Large intestine (tissue), 12 donors: ENCODE measurements at places on chromosomes 5 and 9.

DNA sequence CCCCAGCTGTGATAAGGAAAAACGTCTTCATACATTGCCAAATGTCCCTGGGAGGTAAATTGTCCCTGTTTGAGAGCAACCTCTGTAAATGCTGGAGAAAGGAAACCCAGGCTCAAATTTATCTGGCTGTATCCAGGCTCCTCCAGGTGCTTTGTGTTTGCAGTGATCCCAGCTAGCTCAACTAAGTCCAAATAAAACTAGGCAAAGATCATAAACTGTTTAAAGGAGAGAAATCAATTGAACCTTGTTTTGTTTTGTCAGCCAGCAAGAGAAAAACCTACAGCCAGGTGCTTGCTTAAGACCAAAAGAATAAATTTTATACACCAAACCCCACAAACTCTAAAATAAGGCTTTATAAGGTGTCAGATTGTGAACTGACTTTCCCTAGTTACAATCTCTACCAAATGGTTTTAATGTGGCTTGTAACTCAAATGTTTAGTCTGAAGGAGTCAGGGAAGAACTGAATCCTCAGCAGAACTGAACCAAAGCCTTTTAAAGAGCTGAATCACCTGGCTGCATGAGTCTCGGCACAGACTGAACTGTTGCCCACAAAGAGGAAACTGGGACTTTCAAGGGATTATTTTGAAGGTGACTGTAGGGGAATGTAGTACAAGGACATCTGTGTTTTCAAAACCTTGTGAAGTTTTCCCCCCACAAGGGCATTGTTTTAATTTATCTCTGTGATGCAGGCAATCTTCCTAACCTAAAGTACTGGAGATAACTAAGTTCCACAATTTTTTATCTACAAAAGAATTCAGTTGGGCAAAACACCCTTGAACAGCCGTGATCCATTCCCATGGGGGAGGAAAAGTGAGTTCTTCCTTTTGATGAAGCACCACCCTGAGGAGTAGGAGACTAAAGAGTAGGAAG is 201.7 kb upstream of the TARS1 start:
- H3K27ac ChIP-seq, result no peak overlapping the region
- no peaks in the 10 kb centered on the region for H3K27me3 ChIP-seq
- no peaks in the 10 kb centered on the region for H3K36me3 ChIP-seq
- no peak overlapping the region for H3K4me3 ChIP-seq
- H3K4me1 ChIP-seq, result no peaks in the 10 kb centered on the region

- no peak overlapping the region for H3K27ac ChIP-seq
- H3K4me3 ChIP-seq, result no peak overlapping the region
- peaks cover 38% of the 10 kb centered on the region for H3K27me3 ChIP-seq
- DNase-seq, result no peak
- H3K36me3 ChIP-seq, result no peaks in the 10 kb centered on the region
Observed at GRCh38 chr9:36891341-36891811, 142.7 kb downstream of the PAX5 start.

- no peaks in the 10 kb centered on the region for H3K27me3 ChIP-seq
- no peak for DNase-seq
- H3K4me3 ChIP-seq, result no peak overlapping the region
- no peaks in the 10 kb centered on the region for H3K36me3 ChIP-seq
Observed at GRCh38 chr5:64514612-64515011, 8.8 kb downstream of the RGS7BP start.

- H3K4me3 ChIP-seq, result no peak overlapping the region
- H3K4me1 ChIP-seq, result no peaks in the 10 kb centered on the region
- no peak overlapping the region for H3K27ac ChIP-seq
- peaks cover 10% of the 10 kb centered on the region for H3K36me3 ChIP-seq
Observed at GRCh38 chr9:112711050-112711689, 6.7 kb downstream of the INIP start.

DNA sequence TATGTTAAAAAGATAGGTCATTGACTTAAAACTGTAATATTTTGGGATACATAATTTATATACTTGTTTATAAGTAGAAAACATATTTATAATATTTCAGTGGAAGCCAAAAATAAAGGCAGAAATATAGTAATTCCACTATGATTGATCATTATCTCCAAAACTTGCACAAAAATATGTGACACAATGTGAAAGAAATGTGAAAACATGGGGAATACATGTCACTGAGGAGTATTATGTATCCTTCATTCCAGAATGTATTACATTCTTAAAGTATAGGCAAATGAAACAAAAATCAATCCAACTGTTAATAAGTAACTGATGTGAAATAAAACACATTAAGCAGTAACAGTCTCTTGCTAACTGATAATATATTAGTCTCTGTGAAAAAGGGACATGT is 236.7 kb downstream of the CDH18 start:
- no peaks in the 10 kb centered on the region for H3K36me3 ChIP-seq
- no peaks in the 10 kb centered on the region for H3K27me3 ChIP-seq
- H3K27ac ChIP-seq, result no peak overlapping the region

DNA sequence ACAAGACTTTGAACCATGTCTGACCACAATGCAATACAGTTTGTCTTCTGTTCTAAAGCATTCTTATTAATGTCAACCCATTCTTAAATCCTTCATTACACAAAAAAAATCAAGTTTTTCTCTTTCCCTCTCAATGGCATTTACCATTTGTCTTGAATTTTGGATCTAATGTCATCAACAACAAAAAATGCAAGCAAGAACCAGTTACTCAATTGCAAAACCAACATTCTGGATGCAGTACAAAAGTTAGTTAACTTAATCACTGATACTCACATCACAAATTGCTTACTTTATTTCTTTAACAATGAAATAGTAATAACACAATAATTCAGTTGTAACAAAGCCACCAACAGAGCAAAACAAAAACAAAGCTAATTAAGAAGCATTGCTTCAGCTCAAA is 6.0 kb downstream of the C9orf40 start:
- DNase-seq, result no peak
- no peak overlapping the region for H3K27ac ChIP-seq
- no peaks in the 10 kb centered on the region for H3K27me3 ChIP-seq
- H3K4me3 ChIP-seq, result no peak overlapping the region

- no peak overlapping the region for H3K4me3 ChIP-seq
- no peak overlapping the region for H3K27ac ChIP-seq
- DNase-seq, result no peak
- no peaks in the 10 kb centered on the region for H3K4me1 ChIP-seq
- H3K27me3 ChIP-seq, result no peaks in the 10 kb centered on the region
- no peaks in the 10 kb centered on the region for H3K36me3 ChIP-seq
Observed at GRCh38 chr5:121031491-121031890, 567.4 kb downstream of the PRR16 start.

GRCh38 chr5:124397317-124397716 is 349.1 kb downstream of the ZNF608 start:
- peaks cover 5% of the 10 kb centered on the region for H3K4me1 ChIP-seq
- H3K27me3 ChIP-seq, result no peaks in the 10 kb centered on the region
- H3K36me3 ChIP-seq, result no peaks in the 10 kb centered on the region
- no peak overlapping the region for H3K4me3 ChIP-seq
- DNase-seq, result no peak
- no peak overlapping the region for H3K27ac ChIP-seq

GRCh38 chr5:180352116-180353047 is 754 bp downstream of the GFPT2 start:
- H3K27me3 ChIP-seq, result peaks cover 65% of the 10 kb centered on the region
- peaks cover 5% of the 10 kb centered on the region for H3K4me1 ChIP-seq
- no peaks in the 10 kb centered on the region for H3K36me3 ChIP-seq
- peak; percentile 22 for DNase-seq

DNA sequence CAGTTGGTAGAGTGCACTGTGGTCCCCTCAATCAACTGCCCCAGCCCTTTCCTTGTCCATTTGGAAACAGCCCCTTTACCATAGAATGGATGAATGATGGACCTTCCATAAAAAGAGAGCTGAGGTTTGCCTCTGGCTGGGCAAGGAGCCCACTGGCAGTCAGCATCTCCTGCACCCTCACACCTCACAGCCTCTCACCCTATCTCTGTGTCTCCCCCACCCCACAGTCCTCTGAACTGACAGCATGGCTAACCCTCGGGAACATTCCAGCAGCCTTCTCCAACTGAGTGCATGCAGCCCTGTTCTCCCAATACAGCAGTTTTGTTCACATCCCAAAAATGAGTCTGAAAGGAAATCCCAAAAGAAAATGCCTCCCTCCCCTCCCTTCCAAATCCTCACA is 51.7 kb downstream of the RETREG1 start:
- H3K4me1 ChIP-seq, result no peaks in the 10 kb centered on the region
- H3K27me3 ChIP-seq, result no peaks in the 10 kb centered on the region
- H3K27ac ChIP-seq, result no peak overlapping the region
- H3K4me3 ChIP-seq, result no peak overlapping the region

GRCh38 chr9:87382900-87383299 is 114.8 kb upstream of the DAPK1 start:
- no peaks in the 10 kb centered on the region for H3K27me3 ChIP-seq
- no peak overlapping the region for H3K4me3 ChIP-seq
- DNase-seq, result no peak
- no peaks in the 10 kb centered on the region for H3K36me3 ChIP-seq
- H3K4me1 ChIP-seq, result peaks cover 11% of the 10 kb centered on the region
- no peak overlapping the region for H3K27ac ChIP-seq

DNA sequence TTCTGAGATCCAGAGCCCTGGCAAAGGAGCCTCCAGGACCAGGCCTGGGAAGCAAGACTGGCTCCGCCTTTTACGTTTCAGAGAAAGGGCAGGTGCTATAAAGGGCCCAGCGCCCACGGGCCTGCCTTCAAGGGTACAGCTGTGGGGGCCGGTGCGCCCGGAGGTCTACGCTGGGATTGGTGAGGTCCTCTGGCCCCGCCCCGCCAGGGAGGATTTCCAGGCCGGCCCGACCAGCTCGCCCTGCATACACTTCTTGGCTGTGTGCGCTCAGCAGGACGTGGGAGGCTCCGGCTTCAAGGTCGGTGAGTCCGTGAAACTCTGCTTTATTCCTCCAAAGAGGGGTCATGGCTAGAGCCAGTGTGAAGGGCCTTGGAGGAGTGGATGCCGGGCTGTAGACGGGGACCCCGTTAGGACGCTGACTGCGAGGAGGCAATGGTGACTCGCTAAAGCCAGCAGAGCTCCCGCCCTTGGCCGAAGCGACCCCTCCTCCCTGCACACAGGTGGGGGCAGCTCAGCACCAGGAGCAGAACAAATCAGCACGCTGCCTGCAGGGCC is at the start of gene CKMT2:
TSS of gene CKMT2 (plus strand) at position 243 of the 555 bp plus-strand sequence. CDS start 17,811 bp downstream, outside the sequence.
- peak; percentile 37 for DNase-seq
- peaks cover 5% of the 10 kb centered on the region for H3K4me1 ChIP-seq
- no peaks in the 10 kb centered on the region for H3K36me3 ChIP-seq
- no peaks in the 10 kb centered on the region for H3K27me3 ChIP-seq

DNA sequence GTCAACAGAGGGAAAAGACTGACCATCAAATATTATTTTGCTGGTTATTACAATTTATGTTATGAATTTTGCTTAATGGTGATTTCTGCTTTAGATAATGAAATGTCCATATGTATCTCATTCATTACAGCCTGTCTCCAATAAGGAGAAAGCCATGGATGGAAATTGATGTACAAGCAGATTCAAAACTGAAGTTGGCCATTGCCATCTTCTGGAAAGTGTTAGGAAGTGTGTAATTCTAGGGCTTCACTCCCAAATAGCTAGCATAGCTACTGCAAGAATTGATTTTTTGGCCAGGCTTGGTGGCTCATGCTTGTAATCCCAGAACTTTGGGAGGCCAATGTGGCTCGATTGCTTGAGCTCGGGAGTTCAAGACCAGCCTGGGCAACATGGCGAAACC is 45.8 kb downstream of the DYNC2I2 start:
- H3K36me3 ChIP-seq, result peaks cover 96% of the 10 kb centered on the region
- no peak overlapping the region for H3K4me3 ChIP-seq
- H3K4me1 ChIP-seq, result no peaks in the 10 kb centered on the region
- no peak overlapping the region for H3K27ac ChIP-seq
- DNase-seq, result no peak

DNA sequence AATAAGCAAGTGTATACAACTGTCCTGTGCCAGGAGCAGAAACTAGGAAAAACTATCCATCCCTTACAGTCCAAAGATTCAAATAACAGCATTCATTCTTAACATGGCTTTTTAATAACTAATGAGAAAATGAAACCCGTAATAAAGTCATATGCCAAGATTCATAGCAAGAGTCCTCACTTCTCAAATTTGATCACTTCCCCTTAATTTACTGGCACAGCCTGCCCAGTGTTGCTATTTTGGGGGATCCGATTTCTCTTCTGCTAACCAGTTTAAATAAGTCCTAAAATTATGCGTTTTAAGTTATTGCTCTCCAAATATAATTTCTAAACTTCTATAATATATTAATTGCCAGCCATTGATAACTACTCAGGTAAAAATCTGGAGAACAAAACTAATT is 177.0 kb upstream of the PTGER4 start:
- H3K4me1 ChIP-seq, result peaks cover 28% of the 10 kb centered on the region
- no peaks in the 10 kb centered on the region for H3K36me3 ChIP-seq
- no peaks in the 10 kb centered on the region for H3K27me3 ChIP-seq
- no peak overlapping the region for H3K4me3 ChIP-seq
- no peak for DNase-seq

DNA sequence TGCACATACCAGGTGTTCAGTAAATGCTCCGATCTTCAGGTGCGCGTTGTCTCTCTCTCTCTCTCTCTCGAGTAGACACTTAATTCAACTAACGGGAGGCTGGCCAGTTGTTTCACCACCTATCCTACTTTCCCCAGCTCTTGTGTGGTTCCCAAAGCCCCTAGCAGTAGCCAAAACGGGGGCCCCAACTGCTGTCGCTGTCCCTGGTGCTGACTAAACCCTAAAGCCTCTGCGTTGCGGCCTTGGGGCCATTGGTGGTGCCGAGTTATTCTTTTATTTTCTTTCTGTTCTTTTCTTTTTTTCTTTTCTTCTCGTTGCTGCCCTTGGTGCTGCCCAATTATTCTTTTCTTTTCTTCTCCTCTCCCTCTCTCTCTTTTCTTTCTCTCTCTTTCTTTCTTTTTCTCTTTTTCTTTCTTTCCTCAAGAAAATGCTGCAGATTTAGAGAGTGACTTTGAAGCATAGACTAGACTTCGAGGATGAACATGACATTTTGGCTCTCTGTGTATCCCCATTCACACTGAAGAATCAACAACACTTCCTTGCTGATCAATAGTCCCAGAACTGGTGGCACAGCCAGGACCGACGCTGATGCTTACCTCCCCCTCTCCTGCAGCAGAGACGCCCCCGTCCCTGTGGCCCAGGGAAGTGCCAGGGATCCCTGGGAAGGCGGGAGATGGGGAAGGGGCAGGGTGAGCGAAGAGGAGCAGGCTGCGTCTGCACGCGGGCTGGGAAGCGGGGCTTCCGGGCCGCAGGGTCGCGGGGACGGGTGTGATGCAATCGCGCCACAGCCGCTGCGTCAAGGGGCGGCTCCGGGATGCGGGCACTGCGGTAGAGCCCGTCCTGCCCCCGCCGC is at the start of gene FBLL1:
TSS of gene FBLL1 (plus strand) at position 785 of the 853 bp plus-strand sequence. CDS start 200 bp downstream, outside the sequence.
- H3K27ac ChIP-seq, result no peak within 1 kb of the TSS
- H3K27me3 ChIP-seq, result peaks cover 28% of the 10 kb centered on the region
- peaks cover 8% of the 10 kb centered on the region for H3K4me1 ChIP-seq
- no peaks in the 10 kb centered on the region for H3K36me3 ChIP-seq
- peak; percentile 9 for DNase-seq

GRCh38 chr9:98192503-98193335 is at the start of gene CORO2A:
Gene CORO2A (minus strand): TSS chr9:98192637. CDS start chr9:98157660, 34,977 bp downstream.
- peaks cover 26% of the 10 kb centered on the region for H3K4me1 ChIP-seq
- peaks cover 4% of the 10 kb centered on the region for H3K27me3 ChIP-seq
- DNase-seq, result peak; percentile 86
- H3K4me3 ChIP-seq, result peak within 1 kb of the TSS; percentile 93
- peaks cover 2% of the 10 kb centered on the region for H3K36me3 ChIP-seq

- no peaks in the 10 kb centered on the region for H3K36me3 ChIP-seq
- H3K27me3 ChIP-seq, result no peaks in the 10 kb centered on the region
- DNase-seq, result no peak
- no peak overlapping the region for H3K27ac ChIP-seq
- no peaks in the 10 kb centered on the region for H3K4me1 ChIP-seq
- H3K4me3 ChIP-seq, result no peak overlapping the region
Observed at GRCh38 chr9:26375448-26375847, 517.2 kb downstream of the CAAP1 start.
